ENCODE measurements at places on chromosomes 6 and 20.

- DNase-seq, result no peak
Measured at GRCh38 chr6:149108038-149108748, 209.3 kb upstream of the TAB2 start.

GRCh38 chr6:44618371-44618770 lies 230.9 kb downstream of the CDC5L start:
- DNase-seq, result no peak

DNA sequence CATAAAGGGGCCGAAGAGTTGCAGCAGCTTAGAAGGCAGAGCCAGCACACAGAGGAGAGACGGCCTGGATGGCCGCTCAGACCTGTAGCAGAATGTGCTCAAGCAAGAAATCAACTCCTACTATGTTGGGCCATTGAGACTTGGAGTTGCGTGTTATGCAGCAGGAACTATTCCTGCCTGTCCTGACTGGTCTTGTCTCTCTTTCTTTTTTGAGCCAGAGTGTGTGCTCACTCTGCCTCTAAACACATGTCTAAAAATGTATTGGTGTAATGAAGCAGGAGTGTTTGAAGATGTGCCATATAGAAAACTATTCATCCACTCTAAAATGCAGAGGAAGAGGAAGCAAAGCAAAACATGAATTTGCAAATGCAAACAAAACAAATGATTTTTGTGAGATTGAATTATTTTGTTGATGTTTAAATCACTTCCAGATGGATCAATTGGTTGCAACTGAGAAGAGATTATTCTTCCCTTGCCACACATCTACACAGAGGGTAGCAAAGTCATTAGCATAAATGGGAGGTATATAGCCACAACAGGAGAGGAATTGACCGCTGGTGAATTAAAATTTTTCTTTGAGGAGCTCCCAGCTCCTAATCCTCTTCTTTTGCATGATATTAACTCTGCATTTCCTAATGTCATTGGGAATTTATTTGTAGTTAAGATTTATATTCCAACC lies 20.4 kb upstream of the SYNJ2 start:
- no peak for DNase-seq

DNA sequence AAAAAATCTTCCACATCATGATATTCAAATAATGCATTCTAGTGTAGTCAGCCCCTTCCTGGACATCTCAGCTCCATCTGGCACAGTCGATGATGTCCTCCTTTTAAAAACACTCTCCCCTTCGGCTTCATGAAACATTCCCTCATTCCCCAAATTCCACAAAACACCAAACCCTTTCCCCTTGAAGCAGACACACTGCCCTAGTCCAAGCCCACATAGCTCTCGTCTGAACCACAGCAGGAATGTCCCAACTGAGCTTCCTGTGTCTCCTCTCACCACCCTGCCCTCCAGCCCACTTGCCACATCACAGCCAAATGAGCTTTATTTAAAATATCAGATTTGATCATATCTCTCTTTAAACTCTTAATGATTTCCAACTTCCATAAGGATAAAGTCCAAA lies 106.4 kb upstream of the CARMIL1 start:
- no peak for DNase-seq
